ENCODE measurements at places on chromosomes 4 and X.

- DNase-seq, result no peak
Observed at GRCh38 chr4:3668825-3669552, 97.2 kb upstream of the ADRA2C start.

DNA sequence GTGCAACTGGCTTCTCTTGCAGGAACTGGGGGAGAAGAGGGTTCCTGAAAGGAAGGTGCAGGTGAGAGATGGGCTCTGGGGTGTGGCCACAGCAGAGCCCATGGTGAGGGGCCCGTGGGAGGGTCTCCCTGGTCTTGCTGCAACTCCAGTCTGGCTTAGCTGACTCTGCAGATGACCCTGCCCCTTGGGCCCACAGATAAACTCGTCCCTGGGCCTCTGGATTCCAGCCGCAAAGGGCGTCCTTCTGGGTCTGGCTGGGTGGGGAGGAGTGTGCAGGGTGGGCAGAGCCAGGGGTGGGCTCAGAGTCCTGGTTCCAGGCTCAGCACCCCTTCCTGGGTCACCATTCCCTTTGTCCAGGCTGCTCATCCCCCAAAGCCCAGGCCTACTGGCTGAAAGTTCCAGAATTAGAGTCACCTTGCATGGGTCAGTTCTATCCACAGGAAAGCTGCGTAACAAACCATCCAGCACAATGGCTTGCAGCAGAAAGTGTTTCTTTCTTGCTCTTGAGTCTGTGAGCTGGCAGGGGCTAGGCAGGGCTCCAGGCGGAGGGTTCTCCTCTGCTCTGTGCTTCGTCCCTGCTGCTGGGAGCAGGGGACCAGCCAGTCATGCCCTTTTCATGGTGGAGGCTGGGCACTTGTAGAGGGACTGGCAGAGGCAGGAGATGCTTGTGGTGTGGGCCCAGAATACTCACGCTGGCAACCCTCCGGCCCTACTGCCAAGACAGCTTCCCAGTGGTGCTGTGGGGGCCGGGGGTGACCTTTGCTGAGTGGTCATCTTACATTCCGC lies 43.5 kb upstream of the ADRA2C start:
- no peak for DNase-seq

GRCh38 chr4:107546638-107547037 lies 173.4 kb downstream of the PAPSS1 start:
- no peak for DNase-seq

DNA sequence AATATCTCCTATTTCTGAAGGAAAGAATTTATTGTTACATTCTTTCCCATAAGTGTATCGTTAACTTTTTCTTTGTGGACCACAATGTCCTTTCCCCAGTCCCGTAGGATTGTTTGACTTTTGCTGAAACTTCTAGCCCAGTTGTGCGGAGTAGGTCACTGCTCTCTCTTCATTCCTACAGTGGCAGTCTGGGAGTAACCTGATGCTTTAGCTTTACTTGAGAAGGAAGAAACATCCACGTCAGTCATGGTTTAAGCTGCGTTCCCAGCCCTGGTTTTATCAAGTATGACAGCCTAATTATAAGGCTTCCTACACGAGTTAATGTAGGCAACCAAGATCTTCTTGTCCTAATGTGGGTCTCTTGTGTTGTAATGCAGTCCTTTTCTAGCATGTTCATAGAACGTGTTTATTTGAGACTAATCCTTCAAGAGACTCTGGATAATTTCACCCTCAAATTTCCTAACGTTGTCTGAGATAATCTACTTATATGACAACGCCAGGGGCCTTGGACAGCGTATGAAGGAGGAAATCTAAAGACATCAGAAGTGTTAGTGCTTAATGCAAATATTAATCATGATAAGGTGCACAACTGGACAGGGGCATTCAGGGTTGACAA lies 40.8 kb upstream of the GRPR start:
- no peak for DNase-seq

- no peak for DNase-seq
Observed at GRCh38 chr4:181967401-181967800, 275.8 kb upstream of the TENM3 start.

- no peak for DNase-seq
Observed at GRCh38 chr4:185227131-185227551, 17.7 kb downstream of the SNX25 start.

GRCh38 chr4:139458543-139458942 lies 4.6 kb downstream of the RAB33B start:
- no peak for DNase-seq

DNA sequence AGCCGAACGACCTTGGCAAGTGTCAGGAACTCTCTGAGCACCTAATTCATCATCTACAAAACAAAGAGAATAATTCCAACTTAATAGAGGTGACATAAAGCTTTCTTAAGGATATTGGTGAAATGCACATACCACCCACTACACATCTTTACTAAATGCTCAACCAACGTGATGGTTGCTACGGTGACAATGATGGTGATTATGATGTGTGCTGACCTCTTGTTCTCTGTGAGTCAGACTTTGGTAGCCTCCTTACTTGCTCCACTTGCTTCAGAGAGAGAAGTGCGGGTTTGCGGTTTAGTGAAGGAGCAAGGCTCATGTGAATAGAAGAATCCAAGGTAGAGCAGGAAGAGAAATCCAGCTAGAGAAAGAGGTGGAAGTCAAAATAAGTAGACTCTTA lies 52.8 kb upstream of the CLNK start:
- no peak for DNase-seq

- DNase-seq, result no peak
Observed at GRCh38 chr4:95421869-95422268, 126.9 kb downstream of the UNC5C start.

DNA sequence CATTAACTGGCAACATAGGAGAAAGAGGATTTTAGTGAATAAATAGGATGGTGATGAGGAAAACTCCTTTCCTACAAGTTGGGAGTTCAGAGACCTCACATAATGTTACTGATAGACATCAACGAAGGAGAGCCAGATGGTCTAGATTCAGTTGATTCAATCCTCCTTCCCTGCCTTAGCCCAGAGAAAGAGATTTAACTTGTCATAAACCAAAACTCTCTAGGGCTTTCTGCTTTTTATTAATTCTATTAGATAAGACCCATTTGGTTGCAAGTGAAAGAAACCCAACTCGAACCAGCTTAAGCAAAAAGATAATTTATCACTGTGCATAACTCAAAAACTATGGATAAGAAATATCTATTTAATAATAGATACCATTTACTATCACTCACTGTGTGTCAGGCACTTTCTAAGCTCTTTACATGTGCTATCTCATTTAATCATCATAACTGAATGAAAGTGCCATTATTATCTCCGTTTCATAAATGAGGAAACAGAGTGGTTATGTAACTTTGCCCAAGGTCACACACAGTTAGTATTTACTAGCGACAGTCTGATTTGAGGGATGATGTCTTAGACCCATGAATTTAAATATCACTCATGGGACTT lies 4.3 kb upstream of the UNC5C start:
- DNase-seq, result no peak

- no peak for DNase-seq
Observed at GRCh38 chrX:103747163-103747562, 29.5 kb upstream of the PLP1 start.

DNA sequence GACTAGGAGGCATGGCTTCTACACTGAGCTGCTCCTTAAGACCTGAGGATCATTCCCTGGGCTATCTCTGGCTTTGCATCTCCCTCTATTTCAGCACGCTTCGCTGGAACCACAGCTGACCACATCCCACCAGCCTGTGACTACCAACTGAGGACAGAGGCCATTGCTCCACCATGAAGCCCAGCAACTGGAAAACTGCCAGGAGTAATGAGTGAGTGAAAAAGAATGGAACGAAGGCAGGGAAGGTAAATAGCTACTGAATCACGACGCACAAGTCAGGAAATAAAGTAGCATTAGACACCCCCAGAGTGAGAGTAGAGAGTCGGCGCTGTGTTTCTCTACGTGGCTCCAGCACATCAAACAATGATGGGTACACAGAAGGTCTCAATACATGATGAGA lies 314.7 kb downstream of the LDB2 start:
- no peak for DNase-seq

DNA sequence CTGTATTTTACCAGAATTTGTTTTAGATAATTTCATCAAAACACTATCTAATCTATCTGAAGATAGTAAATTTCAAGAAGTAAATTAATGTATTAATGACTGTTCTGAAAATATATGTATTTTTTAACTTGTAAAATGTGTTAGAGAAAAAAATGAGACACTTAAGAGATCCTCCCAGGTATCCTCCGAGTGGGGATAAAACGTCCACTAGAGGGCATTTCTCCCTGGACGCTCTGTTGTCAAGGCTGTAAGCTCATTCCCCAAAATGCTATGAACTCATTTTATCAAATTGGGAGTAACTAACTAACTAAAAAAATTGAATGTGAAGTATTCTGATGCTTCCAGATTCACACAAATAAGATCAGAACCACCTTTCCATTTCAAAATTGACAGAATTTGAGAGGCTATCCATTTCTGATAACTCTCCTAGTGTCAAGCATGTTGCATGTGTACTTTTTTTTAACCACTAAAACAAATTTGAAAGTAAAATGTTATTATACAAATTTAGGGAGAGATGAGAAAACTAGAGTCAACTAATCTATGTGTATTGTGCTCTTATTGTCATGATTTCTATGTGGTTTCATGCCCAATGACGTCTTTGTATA lies 337.3 kb upstream of the HS3ST1 start:
- no peak for DNase-seq

GRCh38 chr4:74537459-74537858 lies 92.5 kb downstream of the AREG start:
- DNase-seq, result no peak

DNA sequence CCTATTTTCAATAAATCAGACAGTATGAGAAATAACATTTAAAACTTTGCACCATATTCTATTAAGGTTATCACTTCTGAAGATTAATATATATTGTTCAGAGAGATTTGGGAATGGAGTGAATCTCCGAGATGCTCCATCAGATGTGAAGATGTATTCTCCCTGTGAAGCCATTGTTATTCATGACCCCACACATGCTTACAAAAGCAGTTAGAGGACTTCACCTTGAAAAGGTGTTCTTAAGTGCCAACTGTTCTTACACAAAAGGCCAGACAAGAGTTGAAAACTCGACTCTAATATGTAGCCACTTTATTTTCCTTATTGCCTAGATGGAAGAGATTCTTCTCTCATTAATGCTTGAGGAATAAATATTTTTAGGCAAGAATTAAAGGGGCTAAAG lies 54.3 kb upstream of the NEIL3 start:
- DNase-seq, result no peak

- no peak for DNase-seq
Observed at GRCh38 chrX:103927030-103927429, 35.4 kb upstream of the TMSB15B start.

DNA sequence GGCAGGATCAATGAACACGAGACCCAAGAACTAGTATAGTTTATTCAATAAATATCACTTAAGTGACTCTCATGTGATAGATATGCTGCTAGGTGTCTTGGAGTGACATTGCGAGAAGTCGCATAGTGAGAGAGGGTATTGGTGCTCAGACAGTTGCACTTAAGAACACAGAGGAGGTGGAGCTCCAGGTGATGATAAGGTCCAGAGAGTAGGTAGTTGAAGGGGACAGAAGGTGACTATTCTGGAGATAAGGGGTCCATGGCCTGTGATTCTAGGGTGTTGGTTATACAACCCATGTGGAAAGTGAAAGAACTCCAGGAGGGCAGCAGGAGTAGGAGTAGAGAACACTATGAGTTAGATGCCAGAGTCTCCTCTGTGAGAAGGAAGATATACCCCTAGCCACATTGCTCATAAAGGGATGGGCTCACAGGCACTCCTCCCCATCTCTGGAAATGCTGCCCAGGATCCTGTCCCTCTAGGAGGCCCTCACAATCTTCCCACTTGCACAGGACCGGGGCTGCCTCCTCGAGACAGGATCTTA lies 9.2 kb downstream of the MAGED1 start:
- DNase-seq, result no peak

- DNase-seq, result no peak
Observed at GRCh38 chr4:26321373-26322221, 783 bp downstream of the RBPJ start.

DNA sequence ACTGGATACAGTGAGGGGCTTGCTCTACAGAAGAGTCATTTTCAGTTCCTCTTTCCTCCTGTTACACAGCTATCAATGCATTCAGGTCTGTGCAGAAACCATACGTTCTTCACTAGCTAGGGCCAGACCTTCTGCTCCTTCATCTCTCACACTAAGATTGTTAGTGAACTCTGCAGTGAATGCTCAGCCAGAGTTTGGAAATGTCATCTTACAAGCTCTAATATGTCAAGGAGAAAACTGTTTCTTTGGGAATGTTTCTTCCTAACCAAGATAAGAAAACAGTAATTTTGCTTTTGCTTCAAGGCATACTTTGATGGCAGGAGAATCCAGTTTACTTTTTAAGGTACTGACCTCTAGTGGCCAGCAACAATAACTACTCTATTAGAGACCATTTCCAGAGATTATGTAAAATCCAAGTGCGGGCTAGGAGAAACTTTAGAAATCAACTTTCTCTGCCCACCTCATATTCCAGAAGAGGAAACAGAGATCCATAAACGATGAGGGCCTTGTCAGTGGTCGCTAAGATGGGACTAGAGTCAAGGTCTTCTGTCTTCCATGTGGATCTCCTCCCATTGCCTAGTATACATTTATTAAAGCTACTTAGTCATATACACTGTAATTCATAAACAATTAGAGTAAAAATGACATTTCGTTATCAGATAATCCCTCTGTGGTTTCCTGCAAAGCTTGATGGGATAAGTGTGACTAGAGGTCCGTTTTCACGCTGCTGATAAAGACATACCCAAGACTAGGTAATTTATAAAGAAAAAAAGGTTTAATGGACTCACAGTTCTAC lies 12.1 kb upstream of the CC2D2A start:
- no peak for DNase-seq

DNA sequence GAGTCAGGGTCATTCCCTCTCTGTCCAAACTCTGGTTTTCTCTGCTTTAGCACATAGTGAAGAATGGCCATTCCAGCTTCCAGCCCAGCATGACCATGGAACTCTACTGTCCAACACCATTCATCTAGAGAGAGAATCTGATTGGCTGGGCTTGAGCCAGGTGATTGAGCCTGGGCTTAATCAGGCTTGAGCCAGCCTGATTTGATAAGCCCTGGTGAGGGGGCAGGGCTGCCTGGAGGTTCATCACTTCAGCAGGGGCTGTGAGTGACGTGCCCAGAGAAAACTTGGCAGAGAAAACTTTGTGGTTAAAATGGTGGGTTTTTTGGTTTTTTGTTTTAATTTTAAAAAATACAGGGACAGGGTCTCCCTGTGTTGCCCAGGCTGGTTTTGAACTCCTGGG lies 62.5 kb downstream of the KIAA0232 start:
- DNase-seq, result no peak

GRCh38 chr4:153266988-153267387 lies 62.7 kb downstream of the TRIM2 start:
- DNase-seq, result no peak

GRCh38 chr4:52376132-52376704 lies 282.9 kb downstream of the USP46 start:
- DNase-seq, result no peak

- DNase-seq, result no peak
Observed at GRCh38 chr4:121072224-121073003, at the start of gene NDNF. NDNF (minus strand) TSS chr4:121072535; CDS start chr4:121045837, 26,698 bp downstream.
